ENCODE measurements at places on chromosomes 7 and 10.

DNA sequence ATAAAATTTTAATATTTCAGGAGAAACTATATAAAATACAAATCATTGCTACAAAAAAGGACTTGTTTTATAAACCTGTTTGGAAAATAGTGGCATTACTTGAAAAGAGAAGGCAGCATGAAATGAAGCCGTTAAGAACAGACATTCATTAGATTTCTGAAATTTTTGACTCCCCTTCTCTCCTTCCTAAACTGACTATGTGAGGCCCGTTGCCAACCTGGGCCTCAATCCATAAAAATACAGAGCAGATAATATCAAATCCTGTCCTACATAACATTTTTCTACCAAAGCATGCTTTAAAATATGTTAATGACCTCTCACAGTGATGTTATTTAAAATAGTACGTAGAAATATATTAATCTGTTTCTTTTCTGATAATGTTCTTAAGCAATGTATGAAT is 34.5 kb upstream of the ING3 start:
- DNase-seq: peak; percentile 14

GRCh38 chr7:112509402-112509801 is 28.6 kb downstream of the LSMEM1 start:
- no peak for DNase-seq

DNA sequence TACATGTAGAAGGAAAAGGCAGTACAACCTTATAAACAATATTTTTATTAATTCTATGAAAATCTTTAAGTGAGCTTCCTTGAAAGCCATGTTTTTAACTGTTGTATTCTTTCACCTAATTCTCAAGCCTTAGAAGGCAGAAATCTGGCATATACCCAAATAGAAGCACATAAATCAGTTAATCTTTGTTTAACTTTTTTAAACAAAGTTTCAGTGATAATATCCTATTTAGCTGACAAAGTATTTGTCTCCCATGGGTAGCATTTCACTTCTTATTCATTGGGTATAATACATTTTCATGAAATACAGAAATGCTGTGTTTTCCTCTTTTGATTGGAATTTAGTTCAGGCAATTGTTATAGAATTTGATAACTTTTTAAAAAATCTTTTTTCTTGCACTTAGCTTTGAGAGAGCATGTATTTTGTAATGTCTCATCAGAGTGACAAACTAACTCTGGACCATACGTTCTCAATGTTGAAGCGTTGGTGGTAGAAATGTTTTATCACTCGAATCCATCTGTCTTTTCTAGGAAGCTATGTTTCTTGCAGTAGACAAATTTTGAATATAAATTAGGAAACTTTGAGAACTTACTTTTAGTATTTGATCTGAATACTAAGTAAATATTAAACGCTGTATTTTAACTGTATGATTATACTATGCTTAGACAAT is 78.1 kb downstream of the CREM start:
- DNase-seq: no peak

DNA sequence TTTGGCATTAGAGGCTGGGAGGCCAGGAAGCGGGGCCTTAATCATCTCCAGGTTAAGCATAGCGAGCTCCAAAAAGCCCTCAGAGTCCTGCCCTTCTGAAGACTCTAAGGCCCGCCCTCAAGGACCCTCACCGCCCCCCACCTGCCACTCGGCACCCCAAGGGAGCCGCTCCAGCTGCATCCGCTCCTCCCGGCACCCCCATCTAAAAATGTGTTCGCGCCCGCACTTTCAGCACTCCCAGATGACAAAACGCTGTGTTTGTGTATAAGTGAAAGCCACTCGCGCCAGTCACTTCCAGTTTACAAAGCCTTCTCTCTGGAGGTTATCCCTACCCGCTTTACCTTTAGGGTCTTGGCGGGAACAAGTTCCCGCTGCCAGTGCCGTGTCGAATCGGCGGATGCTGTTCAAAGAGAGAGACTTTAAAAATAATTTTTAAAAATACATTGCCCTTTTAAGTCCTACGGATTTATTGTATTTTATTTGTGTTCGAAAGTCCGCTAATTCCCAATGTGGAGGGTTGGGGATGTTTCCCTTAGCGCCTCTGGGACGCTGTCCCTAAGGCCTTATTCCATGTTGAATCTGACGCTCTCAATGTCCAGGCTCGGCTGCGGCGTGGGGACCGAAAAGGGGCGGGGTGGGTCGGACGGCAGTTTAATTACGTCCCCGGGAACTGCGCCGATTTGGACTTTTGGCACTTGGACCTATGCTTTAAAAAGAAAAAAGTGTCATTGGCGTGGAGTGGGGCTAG is at the start of the genes DCLRE1A and NHLRC2:
Gene DCLRE1A (minus strand): TSS at position 70 of the 748 bp plus-strand sequence. CDS start 900 bp downstream, outside the sequence.
Gene NHLRC2 (plus strand): TSS at position 649 of the 748 bp plus-strand sequence. CDS start 212 bp downstream, outside the sequence.
- DNase-seq: peak; percentile 90

DNA sequence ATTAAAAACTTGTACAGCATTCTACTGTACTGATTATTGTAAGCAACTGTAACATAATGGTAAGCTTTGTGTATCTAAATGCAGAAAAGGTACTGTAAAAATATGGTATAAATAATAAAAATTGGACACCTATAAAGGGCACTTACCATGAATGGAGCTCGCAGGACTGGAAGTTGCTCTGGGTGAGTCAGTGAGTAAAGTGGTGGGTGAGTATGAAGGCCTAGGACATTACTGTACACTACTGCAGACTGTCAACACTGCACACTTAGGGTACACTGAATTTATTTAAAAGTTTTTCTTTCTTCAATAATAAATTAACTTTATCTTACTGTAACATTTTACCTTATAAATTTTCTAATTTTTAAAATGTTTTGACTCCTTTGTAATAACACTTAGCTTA is 118.6 kb upstream of the ASAH2 start:
- DNase-seq: no peak

- DNase-seq: no peak
Measured at GRCh38 chr10:86663576-86664339, 4.6 kb upstream of the LDB3 start.

DNA sequence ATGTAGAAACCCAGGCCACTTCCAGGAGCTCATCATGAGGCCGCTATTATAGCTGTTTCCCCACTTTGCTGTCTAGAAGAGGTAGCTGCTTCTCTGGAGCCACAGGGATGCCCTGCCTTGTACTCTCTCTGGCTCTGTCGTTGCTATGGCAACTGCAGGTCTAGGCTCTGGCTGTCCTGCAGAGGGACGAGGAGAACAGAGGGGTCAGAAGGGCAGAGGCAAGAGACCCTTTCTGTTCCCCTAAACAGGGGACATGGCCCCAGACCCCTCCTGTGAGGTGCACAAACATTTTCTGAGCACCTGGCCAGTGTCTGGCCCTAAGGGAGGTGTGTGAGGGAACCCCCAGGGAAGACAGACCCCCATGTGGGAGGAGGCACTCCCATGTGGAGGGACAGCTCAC is 31.4 kb downstream of the ITPRIP start:
- peak; percentile 82 for DNase-seq

GRCh38 chr10:6148908-6149307 is 53.8 kb upstream of the PFKFB3 start:
- DNase-seq: peak; percentile 33

- DNase-seq: no peak
Measured at GRCh38 chr10:125034675-125035074, 92.8 kb downstream of the ZRANB1 start.

DNA sequence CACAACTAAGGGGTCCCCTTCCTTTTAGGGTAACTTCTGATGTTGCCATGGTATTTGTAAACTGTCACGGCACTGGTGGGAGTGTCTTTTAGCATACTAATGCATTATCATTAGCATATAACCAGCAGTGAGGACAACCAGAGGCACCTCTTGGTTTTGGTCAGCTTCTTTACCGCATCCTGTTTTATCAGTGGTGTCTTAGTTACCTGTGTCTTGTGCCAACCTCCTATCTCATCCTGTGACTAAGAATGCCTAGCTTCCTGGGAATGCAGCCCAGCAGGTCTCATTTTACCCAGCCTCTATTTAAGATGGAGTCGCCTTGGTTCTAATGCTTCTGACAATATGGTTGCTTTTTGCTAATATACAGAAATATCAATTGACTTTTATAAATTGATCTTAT is 54.9 kb downstream of the AHCYL2 start:
- peak; percentile 52 for DNase-seq

- DNase-seq: no peak
Measured at GRCh38 chr7:104895522-104896236, 118.3 kb upstream of the KMT2E start.

- DNase-seq: no peak
Measured at GRCh38 chr7:31699050-31699449, 12.0 kb downstream of the PPP1R17 start.

- no peak for DNase-seq
Measured at GRCh38 chr7:31123321-31123720, 71.2 kb downstream of the ADCYAP1R1 start.

DNA sequence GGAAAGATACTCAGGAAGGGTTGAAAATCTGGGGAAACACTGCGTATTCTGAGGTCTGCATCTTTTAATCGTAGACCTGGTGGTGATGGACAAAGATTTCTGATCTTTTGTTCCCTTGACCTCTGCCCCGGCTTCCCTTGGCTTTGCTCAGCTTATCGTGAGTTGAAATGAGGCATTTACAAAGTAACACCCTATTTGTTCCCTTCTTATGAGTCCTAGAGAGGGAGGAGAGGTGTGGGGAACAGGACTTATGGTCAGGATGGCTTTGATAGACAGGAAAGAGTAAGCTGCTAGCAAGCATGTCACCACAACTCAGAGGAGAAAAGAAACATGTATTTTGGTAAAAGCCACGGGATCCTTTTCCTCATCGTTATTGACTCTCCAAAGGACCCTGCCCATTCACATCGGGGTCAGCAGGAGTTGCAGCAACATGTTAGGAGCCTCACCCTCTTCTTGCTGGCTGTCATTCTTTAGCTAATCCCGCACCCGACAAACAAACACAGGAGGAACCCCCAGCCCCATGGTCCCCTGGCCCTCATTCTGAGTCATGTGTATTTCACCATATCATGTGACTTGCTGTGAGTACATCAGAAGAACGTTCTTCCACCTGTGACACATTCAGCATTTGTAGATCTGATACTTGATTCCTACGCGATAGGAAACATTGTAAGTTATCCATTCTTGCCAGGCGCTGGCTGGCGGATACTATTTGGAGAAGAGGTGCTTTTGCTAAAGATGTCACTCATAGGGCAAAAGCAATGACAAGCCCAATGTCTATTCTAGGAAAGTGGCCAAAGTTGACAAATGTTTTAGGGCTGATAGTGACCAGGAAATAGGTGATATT is 170.1 kb downstream of the RTKN2 start:
- DNase-seq: no peak

DNA sequence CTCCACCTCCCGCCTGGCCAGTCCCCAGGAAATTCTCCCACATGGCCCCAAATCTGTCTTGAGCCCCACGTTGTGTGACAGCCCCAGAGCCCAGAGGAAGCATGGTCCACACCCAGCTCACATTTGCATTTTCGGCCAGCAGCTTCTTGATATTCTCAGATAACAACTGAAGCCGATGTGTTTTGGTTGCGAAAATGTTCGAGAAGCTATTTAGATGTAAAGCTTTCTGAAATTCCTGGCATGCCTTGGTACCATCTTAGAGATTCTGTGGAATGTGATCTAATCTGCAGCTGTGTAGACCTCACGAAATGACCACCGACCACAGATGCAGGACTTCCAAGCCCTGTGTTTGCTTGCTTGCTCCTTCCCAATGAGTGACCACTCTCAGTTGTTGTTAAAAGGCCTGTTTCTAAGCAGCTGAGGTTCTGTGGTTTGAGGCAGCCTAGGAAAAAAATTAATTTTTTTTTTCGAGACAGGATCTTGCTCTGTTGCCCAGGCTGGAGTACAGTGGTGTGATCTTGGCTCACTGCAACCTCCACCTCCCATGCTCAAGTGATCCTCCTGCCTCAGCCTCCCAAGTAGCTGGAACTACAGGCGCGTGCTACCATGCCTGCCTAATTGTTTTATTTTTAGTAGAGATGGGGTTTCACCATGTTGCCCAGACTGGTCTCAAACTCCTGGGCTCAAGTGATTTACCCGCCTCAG is 8.8 kb downstream of the SLC4A2 start:
- DNase-seq: peak; percentile 92

DNA sequence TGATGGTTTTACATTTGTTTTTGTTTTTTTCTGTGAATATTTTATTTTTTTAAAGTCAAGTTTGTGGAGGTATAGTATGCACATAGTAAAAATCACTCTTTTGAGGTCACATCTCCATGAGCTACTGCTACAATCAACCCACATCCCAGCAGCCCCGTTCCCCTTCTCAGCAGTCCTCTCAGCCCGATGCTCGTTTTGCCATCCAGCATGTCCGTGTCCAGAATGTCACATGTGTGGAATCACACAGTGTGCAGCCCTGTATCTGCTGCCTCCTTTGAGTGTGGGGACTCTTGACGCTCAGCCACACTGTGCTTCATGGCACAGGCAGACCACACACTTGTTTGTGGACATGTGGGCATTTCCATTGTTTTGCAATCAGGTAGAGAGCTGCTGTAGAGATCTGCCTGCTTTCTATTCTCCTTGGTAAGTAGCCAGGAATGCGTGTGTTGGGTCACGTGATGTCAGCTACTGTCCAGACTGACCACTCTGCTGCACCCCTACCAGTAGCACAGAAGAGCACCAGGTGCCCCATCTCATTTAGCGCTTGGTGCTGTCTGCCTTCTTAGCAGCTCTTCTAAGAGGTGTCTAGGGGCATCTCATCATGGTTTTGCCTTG is 71.6 kb upstream of the CAMK2B start:
- no peak for DNase-seq

- DNase-seq: no peak
Measured at GRCh38 chr10:131825960-131826650, 74.7 kb upstream of the PPP2R2D start.

Measured in mesendoderm (in vitro differentiated cells).